Cardiac fibroblast (primary cell): ENCODE measurements at places on chromosomes 13 and 19.

GRCh38 chr13:109468123-109468522 is 318.3 kb downstream of the IRS2 start:
- no peak for DNase-seq

- DNase-seq, result no peak
These were observed 1016.0 kb downstream of the UQCRFS1 start for GRCh38 chr19:28196961-28197360.

GRCh38 chr19:52653161-52653560 is 15.0 kb upstream of the ZNF83 start:
- no peak for DNase-seq

DNA sequence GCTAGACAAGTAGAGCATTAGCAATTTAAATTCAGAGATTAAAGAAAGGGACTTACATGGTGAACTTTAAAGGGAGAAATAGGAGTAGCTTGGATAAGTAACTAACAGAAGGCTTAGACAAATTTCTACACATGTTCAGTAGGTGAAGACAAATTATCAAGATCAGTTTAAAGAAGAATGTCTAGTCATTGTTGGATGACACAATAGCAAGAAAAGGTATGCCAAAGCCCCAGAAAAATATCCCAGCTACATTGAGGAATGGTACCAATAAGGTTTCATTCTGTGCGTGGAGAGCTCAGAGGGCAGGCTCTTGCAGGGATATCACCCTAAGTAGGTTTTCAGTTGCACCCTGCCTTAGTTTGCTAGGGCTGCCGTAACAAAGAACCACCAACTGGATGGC is 3.5 kb upstream of the STK24 start:
- no peak for DNase-seq

- peak; percentile 68 for DNase-seq
These were observed 146.5 kb downstream of the PCCA start for GRCh38 chr13:100235311-100235901.

DNA sequence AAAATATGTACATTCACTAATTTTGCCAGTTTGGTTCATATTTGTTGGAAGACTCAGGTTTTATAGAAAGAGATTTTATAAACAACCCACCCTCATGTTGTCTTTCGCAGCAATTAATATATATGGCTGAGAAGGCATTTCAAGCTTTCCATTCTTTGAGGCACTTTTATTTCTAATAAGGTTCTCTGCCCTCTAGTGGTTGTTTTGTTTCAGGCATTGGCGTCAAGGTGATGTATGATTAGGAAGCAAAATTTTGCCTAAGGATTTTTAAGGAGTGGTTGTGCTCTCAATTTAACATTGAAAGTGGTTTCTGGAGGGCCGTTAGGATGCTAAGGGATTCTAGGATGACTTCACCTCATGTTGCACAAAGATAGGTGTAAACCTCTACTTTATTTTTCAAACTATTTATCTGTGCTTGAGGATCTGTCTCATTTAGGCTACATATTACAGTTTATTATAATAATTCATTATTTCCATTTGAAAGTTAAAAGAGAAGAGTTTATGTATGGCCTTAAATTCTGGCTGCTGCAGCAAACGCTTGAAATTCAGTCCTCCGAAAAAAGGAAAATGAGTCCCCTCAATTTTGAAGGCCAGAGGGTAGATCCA is 35.9 kb downstream of the OXGR1 start:
- DNase-seq, result peak; percentile 51

DNA sequence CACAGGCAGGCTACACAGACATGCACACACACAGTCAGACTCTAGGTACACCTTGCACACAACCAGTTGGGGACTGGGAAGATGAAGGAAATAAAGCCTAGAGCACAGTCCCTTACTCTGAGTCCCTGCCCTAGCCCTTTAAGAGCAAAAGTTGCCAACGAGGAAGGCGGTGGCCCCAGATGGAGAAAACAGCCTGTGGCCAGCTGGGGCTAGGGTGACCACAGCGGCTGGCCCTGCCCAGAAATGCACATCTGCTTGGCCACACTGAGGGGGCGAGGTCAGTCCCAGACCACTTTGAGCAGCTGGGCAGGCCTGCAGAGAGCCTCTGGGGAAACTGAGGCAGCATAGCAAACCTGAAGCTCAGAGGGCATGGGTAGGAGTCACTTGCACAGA is 52.3 kb downstream of the PTPRS start:
- DNase-seq, result no peak

GRCh38 chr13:101654883-101655282 is 202.4 kb downstream of the ITGBL1 start:
- DNase-seq, result peak; percentile 7

DNA sequence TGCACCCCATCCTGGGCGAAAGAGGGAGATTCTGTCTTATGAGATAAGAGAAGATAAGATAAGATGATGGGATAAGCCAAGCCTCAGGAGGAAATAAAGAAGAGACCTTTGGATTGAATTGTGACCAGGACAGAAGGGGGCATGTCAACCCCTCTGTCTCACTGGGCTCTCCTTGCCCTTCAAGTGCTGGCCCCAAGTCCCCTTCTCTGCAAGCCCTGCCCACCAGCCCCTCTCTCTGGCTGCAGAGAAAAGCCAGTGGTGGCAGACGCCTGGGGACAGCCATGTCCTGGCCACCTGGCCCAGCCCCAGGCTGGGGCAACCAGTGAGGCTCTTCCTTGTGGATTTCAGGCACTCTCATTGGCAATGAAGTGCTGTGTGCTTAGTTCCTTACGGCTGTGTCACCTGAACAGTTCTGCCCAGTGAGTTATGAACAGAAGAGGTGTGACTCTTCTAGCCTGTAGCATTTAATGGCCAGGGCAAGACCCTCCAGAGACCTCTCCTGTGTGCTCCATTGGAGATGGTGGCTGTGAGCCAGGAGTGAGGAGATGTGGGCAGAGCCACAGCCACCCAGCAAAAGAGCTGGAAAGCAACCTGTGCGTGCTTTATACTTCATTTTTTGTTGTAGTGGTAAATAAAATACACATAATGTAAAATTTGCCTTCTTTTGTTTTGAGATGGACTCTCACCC is 6.1 kb upstream of the BTBD2 start:
- DNase-seq, result no peak

DNA sequence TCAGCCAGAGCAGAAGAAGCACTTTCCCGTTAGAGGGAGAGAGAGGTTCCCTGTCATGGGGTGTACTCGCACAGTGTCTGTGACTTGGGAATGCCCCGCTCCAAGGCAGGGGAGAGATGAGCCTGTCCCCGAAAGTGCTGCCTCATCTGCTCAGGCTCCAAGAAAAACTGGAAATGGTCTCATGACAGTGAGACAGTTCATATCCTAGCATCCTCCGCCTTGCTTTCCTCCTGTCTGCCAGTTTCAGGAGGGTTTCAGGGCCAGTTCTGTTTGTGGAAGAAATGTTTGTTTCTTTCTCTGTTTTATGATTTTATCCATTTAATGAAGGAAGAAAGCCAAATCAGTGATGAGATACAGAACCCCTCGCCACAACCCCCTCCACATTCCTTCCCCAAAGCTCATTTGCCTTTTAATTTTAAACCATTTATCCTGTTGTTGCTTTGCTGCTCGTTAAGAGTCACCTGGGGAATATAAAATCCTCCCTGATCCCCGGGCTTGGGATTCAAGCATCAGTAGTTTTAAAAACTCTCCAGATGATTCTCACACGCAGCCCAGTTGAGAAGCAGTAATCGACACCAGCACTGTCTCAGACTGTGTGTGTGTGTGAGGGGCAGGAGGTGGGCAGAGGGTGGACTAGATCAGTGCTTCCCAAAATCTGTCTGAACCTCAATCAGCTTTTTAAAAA is 144.6 kb upstream of the UBL3 start:
- DNase-seq, result peak; percentile 8

DNA sequence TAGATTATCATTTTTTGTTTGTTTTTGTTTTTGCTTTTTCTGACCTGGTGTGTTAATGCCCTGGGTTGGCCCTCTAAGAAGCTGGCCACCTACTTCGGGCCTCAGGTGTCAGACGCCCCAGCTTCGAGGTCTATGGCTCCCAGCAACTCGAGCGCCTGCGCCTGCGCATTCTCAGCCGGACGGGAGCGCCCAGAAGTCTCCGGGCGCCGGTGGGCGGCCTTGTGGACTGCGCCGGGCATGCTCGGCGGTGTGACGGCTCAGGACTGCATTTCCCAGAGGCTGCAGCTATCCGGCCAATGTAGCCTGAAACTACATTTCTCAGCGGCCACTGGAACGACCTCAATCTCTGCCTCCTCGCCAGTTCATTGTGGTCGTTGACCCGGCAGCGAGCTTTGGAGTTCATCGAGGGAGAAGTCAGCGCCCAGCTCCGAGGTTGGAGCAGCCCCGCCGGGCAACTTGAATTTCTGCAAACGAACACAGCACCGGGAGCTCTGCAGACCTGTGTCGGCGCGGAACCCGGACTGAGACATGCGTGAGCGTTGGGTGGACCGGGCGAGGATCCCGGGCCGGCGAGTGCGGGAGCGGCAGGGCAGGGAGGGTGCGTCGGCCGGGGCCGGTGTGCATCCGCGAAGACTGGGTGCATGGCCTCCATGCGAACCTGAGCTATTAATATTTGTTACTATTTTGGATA is at the start of gene ZNF30:
Gene ZNF30, plus strand, starts transcription at position 219 of the 691 bp plus-strand sequence. CDS start 3,045 bp downstream, outside the sequence.
- peak; percentile 96 for DNase-seq
